ENCODE measurements at places on chromosomes 1 and 21. TPM values are rescaled to one million over a fixed set of nuclear protein-coding genes. Genes with fewer than 3 reads are reported as not detected.

Gene DNAI4
- 5.4 TPM for total RNA-seq

Gene KRTAP13-2
- not detected for total RNA-seq

Gene LCE3C
- not detected for total RNA-seq

Gene BARHL2
- not detected for total RNA-seq

Gene SLC6A9
- total RNA-seq = 7.4 TPM

Gene HMCN1
- total RNA-seq = 7.4 TPM

Gene CHI3L1
- total RNA-seq = 14.8 TPM

Gene OR2T1
- total RNA-seq = not detected

Gene C1orf87
- total RNA-seq = 0.15 TPM

Gene OVAAL
- total RNA-seq = not detected

Gene PDC
- not detected for total RNA-seq

Gene MUTYH
- total RNA-seq = 22.3 TPM

Gene RPL22
- 139 TPM for total RNA-seq

Gene PSMD4
- total RNA-seq = 248 TPM

Gene SFN
- 1.6 TPM for total RNA-seq

Gene SYNC
- 136 TPM for total RNA-seq

Gene HSPB7
- 3.3 TPM for total RNA-seq

Gene RNU1-4
- total RNA-seq = under 0.01 TPM

Gene PIGC
- 12.4 TPM for total RNA-seq

Gene LCE3E
- not detected for total RNA-seq

Gene MANEAL
- total RNA-seq = 1.8 TPM

Gene KRTAP19-6
- not detected for total RNA-seq

Gene CFAP57
- total RNA-seq = 0.33 TPM

Gene PFDN2
- 17.0 TPM for total RNA-seq

Gene PCAT6
- total RNA-seq = not detected

Gene SPRR1B
- total RNA-seq = not detected

Gene GART
- total RNA-seq = 81.0 TPM

Gene TIE1
- 0.17 TPM for total RNA-seq

Gene AMY1B
- total RNA-seq = not detected

Gene SYCP1
- not detected for total RNA-seq

Gene HP1BP3
- total RNA-seq = 336 TPM

Gene OR2T11
- not detected for total RNA-seq

Gene EPHB2
- total RNA-seq = 47.3 TPM

Gene SYNJ1
- 7.1 TPM for total RNA-seq

Gene DISC1
- 3.0 TPM for total RNA-seq

Gene IL10
- not detected for total RNA-seq

Gene ZNF670
- total RNA-seq = 1.8 TPM

Gene S100A1
- 0.17 TPM for total RNA-seq

Gene KLF17
- total RNA-seq = 0.17 TPM

Gene CRP
- total RNA-seq = not detected

Gene NR0B2
- total RNA-seq = not detected

Gene DNASE2B
- not detected for total RNA-seq

Gene MRPS14
- total RNA-seq = 33.3 TPM

Gene MAP3K21
- total RNA-seq = 0.73 TPM

Gene CPTP
- total RNA-seq = 22.3 TPM

Gene PPIE
- total RNA-seq = 47.6 TPM

Gene RGS8
- under 0.01 TPM for total RNA-seq

Gene SYPL2
- total RNA-seq = 1.2 TPM

Gene PGD
- 565 TPM for total RNA-seq

Gene LCE1E
- total RNA-seq = not detected

Gene CAMSAP2
- total RNA-seq = 31.1 TPM

Gene BTBD8
- total RNA-seq = 6.7 TPM

Gene PAX7
- not detected for total RNA-seq

Measured in smooth muscle cell of trachea (primary cell).